CD4-positive, CD25-positive, alpha-beta regulatory T cell (primary cell): ENCODE measurements at places on chromosomes 5 and 9.

GRCh38 chr5:159700016-159700415 is 216.3 kb upstream of the ADRA1B start:
- H3K4me1 ChIP-seq = no peaks in the 10 kb centered on the region
- peaks cover 1% of the 10 kb centered on the region for H3K27me3 ChIP-seq
- DNase-seq = no peak
- no peak overlapping the region for H3K4me3 ChIP-seq
- no peaks in the 10 kb centered on the region for H3K36me3 ChIP-seq

DNA sequence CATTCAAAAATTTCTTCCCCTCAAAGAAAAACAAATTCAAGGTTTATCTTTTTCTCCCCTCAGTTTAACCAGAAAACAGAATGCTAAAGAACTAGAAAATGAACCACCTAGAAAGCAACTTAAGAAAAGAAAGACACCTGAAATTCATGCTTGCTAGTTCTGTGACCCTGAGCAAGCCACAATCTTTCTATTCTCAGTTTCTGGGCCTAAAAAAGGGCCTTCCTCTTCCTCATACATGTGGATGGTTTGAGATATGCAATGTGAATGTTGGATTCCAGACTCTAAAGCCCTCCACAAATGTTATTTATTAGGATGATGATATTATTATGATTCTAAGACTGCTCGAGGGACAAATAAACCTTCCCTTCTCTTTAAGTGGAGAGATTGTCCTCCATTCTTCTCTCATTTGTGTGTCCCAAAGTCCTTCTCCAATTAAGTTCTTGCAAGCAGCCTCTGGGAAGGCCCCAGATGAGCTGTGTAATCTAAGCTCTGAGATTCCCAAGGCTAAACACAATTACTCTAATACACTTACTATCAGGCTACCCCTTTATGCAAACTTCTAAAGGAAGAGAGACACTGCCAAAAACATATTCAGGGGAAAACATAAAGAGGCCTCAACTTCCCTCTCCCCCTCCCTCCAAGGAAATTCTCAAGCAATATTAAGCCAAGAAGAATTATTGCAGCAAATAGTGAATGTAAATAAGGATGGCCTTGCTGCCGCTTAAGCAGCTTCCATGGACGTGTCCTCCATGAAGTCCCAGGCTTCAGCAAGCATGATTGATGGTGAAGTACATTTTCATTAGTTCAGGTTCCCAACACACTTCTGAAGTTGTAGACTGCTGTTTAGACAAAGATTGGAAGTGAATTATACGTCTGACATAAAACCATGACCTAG is 80.2 kb downstream of the PRKACG start:
- no peak for DNase-seq
- no peaks in the 10 kb centered on the region for H3K36me3 ChIP-seq
- H3K27ac ChIP-seq = no peak overlapping the region

- H3K4me1 ChIP-seq = no peaks in the 10 kb centered on the region
- H3K36me3 ChIP-seq = no peaks in the 10 kb centered on the region
- H3K27me3 ChIP-seq = no peaks in the 10 kb centered on the region
These were observed 9.9 kb downstream of the KCNT1 start for GRCh38 chr9:135711881-135712280.

DNA sequence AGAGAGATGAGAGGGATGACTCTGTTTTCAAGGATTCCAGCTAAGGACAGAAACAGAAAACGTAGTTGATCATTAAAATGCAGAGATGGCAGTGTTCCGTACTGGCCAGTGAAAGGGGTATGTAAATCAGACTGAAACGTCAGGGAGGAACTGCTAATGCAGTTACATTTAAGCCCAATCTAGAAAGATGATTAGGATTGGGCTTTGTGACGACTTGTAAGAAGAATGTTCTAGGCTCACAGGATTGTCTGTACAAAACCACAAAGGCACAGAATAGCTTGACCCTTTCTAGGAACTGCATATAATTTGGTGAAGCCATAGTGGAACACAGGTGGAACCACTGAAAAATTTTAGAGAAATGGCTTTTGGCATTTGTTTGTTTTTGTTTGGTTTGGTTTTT is 55.6 kb upstream of the TESK1 start:
- H3K4me1 ChIP-seq = no peaks in the 10 kb centered on the region
- H3K4me3 ChIP-seq = no peak overlapping the region

GRCh38 chr5:137751869-137752491 is 2.2 kb downstream of the HNRNPA0 start:
- no peaks in the 10 kb centered on the region for H3K36me3 ChIP-seq
- peaks cover 34% of the 10 kb centered on the region for H3K4me1 ChIP-seq
- no peaks in the 10 kb centered on the region for H3K27me3 ChIP-seq
- peak; percentile 50 for DNase-seq
- peak overlapping the region; percentile 85 for H3K4me3 ChIP-seq
- peak overlapping the region; percentile 100 for H3K27ac ChIP-seq

DNA sequence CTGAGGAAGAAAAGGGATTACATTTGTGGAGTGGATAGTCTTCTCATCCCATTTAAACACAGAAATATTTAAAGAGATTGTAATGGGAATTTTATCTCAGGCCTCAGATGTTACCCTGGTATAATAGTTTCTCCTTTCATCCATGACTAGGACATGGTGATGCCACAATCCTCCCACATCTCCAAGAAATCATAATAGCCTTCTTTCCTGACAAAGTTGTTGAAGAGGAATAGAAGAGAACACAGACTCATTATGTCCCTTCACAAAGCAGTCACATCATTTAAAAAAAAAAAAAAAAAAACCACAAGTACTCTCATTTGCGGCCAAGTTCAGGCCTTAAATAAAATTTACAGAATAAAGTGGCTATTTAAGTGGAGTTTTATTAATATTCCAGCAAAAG is 359.6 kb downstream of the DEPDC1B start:
- no peaks in the 10 kb centered on the region for H3K4me1 ChIP-seq
- no peak overlapping the region for H3K4me3 ChIP-seq
- no peaks in the 10 kb centered on the region for H3K36me3 ChIP-seq

DNA sequence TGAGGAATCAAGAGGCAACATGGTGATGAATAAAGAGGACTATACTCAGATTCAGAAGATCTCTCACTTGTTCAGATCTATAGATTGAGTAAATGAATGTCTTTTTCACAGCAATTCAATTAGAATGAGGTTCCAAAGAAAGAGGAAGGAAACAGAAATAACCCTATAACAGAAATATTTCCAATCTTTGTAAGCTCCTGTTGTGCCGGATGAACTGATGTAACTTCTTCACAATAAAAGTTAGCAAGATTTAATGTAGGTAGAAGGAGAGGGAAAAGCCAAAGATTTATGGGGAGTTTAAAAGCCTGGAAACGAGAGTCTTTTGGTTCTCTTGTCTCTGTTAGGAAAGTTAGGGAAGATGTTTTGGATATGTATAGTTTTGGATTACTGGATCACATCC is 92.1 kb downstream of the PBX3 start:
- H3K4me1 ChIP-seq = no peaks in the 10 kb centered on the region
- no peak for DNase-seq
- H3K27me3 ChIP-seq = no peaks in the 10 kb centered on the region

DNA sequence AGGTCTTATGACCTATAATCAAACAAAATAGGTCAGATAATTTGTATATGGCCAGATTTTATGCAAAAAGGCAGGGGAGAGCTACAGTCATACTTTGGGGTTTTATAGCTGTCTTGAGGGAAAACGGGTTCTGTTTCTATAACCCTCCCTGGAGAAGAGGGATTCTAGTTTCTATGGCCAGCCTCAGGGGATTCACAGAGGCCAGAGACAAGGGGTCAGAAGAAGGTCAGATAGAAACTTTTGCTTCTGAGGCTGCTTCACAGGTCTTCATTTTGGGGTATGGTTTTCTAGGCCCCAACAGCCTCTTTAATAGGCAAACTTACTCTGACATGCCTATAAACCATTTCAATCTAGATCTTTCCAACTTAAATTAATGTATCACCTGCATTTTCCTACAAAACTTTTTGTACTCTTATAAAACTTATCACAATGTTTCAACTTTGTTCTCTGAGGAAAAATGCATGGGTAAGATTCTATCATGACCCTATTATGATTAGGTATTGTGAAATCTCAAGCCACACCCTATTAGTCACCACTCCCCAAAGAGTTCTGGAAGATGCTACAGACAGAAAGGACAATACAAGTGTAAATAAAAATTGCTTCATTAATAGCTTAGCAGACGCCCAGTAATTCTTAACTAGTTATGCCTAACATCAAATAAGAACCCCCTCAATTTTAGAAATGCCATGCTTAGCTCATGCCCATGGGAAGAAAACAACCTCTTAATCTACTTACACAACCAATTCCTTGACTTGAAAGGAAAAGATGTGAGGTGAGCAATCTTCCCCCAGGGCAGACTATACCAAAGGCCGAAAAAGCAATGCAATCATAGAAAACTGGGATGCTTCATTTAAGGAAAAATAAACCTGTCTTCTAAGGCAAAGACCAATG is 396.6 kb downstream of the TLR4 start:
- DNase-seq = no peak
- H3K4me1 ChIP-seq = no peaks in the 10 kb centered on the region
- no peak overlapping the region for H3K27ac ChIP-seq
- no peak overlapping the region for H3K4me3 ChIP-seq

GRCh38 chr5:12204761-12205160 is 300.5 kb upstream of the CTNND2 start:
- H3K36me3 ChIP-seq = no peaks in the 10 kb centered on the region
- no peak overlapping the region for H3K4me3 ChIP-seq
- H3K27me3 ChIP-seq = no peaks in the 10 kb centered on the region

DNA sequence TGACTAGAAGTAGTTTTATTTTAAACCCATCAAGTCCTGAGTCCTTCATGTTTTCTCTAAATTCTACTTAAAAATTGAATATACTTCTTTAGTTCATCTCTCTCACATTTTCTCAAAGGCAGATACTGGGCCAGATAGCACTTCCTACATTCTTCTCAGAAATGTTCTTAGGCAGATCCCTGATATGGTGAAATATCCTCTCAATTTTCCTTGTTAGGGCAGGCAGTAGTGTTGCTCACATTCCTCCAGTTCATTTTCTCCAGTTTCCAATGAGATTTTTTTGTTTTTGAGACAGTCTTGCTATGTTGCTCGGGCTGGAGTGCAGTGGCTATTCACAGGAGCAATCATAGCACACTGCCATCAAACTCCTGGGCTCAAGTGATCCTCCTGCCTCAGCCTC is 5.7 kb downstream of the GCNT1 start:
- H3K4me1 ChIP-seq = peaks cover 13% of the 10 kb centered on the region
- H3K27ac ChIP-seq = no peak overlapping the region
- no peaks in the 10 kb centered on the region for H3K36me3 ChIP-seq
- no peaks in the 10 kb centered on the region for H3K27me3 ChIP-seq

DNA sequence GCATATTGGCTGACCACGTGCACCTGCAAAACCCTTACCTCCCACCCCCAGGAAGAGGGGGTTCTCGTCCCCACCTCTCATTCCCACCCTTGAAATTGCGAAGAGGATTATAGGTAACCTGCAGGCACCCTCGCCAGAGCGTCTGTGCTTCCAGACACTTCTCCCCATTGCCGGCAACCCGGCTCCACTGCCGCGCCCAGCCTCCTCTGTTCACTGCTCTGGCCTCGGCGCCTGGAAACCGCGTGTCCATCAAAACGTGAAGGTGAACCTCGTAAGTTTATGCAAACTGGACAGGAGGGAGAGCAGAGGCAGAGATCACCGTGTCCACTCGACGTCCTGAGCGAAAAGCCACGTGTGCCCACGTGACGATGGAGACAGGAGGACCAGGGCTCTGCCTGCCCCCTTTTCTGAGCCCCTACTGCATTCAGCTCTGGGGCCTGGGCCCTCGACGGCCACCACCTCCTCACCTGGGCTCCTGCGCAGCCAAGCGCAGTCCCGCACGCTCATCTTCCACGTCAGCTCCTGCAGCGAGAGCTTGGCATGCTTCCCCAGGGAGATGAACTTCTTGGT is 1.9 kb downstream of the TERT start:
- H3K4me1 ChIP-seq = peaks cover 13% of the 10 kb centered on the region
- DNase-seq = no peak
- no peak overlapping the region for H3K27ac ChIP-seq
- H3K4me3 ChIP-seq = no peak overlapping the region
- H3K27me3 ChIP-seq = no peaks in the 10 kb centered on the region
- no peaks in the 10 kb centered on the region for H3K36me3 ChIP-seq

DNA sequence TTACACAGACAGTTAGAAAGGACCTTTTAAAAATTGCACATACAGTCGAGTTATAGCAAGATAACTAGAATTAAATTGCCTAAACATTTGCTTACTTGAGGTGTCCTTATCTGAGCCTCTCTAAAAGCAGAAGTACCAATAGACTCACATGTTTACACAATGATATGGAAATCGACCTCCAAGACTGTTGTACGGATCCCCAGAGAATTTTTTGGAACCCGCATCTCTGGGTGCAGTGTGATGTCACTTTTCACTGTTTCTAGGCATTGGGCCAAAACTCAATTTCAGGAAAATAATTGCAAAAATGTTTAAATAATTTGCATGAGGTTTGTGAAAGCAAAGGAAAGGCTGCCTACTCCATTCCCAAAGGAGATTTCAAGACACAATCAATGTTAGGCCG is 63.1 kb upstream of the ATG10 start:
- H3K36me3 ChIP-seq = no peaks in the 10 kb centered on the region
- no peak overlapping the region for H3K27ac ChIP-seq

GRCh38 chr5:119218830-119219782 is 136.7 kb upstream of the TNFAIP8 start:
- H3K4me1 ChIP-seq = no peaks in the 10 kb centered on the region
- no peaks in the 10 kb centered on the region for H3K27me3 ChIP-seq
- H3K27ac ChIP-seq = no peak overlapping the region
- H3K36me3 ChIP-seq = peaks cover 15% of the 10 kb centered on the region
- H3K4me3 ChIP-seq = no peak overlapping the region

GRCh38 chr5:37723162-37723961 is 116.5 kb downstream of the GDNF start:
- peaks cover 15% of the 10 kb centered on the region for H3K4me1 ChIP-seq
- H3K27ac ChIP-seq = no peak overlapping the region
- no peak for DNase-seq
- no peak overlapping the region for H3K4me3 ChIP-seq
- H3K36me3 ChIP-seq = peaks cover 17% of the 10 kb centered on the region

GRCh38 chr5:176360894-176361436 is 599 bp downstream of the KIAA1191 start:
- peak overlapping the region; percentile 79 for H3K4me3 ChIP-seq
- peaks cover 20% of the 10 kb centered on the region for H3K36me3 ChIP-seq
- no peak for DNase-seq
- H3K4me1 ChIP-seq = peaks cover 36% of the 10 kb centered on the region
- H3K27me3 ChIP-seq = no peaks in the 10 kb centered on the region
- peak overlapping the region; percentile 86 for H3K27ac ChIP-seq

DNA sequence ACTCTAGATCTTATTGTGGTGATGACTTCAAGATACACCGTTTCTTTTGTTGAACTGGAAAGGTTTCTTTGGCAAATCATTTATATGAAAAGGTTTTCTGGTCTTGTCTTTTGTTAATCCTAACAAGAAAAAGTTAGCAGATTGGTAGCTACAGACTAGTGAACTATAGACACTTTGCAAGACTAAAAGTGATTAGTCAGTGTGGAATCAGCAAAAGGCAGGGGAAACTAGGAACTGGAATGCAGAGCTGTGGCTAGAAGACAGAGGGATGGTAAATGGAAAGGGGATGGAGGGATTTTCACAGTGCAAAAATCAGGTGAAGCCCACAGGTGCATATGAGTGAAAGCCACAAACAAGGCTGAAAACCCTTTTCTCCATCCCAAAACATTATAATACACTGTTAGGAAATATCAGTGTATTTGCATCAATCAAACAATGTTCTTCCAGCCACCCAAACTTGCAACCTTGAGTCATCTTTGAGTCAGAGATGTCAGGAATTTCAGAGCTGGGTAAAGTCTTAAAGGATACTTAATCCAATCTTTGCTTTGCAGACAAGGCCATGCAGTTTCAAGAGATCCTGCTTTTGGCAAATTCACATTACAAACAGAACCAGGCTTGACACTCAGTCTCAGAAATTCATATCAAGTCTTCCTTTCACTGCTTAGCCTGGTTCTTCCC is 52.7 kb downstream of the PLK2 start:
- H3K27me3 ChIP-seq = peaks cover 2% of the 10 kb centered on the region
- no peak overlapping the region for H3K27ac ChIP-seq
- no peak for DNase-seq
- H3K36me3 ChIP-seq = no peaks in the 10 kb centered on the region
